Stimulated activated CD8-positive, alpha-beta memory T cell treated with anti-CD3 and anti-CD28 coated beads, Interleukin-12 subunit alpha, Interleukin-12 subunit beta, amount 100 ng/mL, for 1 hour (primary cell): ENCODE measurements at places on chromosomes 12 and 14.

DNA sequence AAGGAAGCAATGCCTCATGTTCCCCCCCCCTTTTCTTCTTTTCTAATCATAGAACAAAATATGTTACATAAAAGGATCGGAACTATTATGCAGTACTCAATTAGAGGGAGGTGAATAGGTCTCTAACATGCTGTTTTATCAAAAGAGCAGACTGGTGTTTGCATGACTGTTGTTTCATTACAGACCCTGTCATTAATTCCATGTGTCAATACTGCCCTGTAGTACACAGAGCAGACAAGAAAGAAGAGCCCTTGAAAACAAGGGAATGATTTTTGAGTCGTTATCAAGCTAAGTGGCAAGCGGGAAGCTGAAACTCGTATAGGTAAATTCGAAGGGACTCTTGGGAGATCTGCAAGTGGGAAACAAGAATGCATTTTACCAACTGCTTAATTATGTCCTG, 76.9 kb upstream of the TMEM263 start:
- DNase-seq: no peak

DNA sequence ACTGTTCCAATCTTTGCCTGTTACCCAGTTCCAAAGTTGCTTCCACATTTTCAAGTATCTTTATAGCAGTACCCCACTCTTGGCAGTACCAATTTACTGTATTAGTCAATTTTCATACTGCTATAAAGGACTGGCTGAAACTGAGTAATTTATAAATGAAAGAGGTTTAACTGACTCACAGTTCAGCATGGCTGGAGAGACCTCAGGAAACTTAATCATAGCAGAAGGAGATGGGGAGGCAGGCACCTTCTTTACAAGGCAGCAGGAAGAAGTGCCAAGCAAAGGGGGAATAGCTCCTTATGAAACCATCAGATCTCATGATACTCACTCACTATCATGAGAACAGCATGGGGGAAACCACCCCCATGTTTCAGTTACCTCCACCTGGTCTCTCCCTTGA, 215.0 kb downstream of the SNAPC1 start:
- no peak for DNase-seq

- no peak for DNase-seq
These were observed 97.2 kb downstream of the PCNX1 start for GRCh38 chr14:71004481-71004880.

DNA sequence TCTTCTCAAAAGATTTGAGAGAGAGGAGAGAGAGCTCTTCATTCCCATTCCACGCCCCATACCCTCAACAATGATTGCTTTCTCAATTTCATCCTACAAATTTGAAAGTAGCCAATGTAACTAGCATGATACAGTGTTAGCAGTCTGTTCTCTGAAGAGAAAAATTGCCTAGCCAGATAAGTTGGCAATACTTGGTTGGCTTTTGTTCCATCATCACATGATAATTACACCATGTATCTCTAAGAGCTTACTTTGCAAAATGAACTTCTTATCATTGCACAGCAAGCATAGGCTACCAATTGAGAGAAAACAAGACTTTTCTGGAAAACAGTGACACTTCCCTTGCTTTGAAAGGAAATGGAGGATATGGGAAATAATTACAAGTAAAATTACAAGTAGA, 68.9 kb downstream of the FSCB start:
- no peak for DNase-seq

DNA sequence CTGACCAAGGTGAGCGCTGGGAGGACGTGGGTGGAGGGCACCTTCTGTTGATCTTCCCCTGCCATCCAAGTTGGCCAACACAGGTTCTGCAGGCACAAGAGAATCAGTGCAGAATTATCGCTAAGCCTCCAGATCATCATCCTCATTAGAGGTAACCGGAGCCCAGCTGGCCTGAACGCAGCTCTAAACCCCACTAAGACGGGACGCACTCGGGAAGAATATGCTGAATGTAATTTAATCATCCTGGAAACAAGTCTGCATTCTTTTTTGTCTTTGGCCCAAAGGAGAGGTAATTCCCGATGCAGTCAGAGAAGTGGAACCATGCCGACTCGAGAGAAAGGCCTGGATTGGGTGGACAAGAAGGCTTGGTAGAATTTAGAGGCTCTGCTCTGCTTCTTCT, 111.0 kb upstream of the GSC start:
- no peak for DNase-seq

DNA sequence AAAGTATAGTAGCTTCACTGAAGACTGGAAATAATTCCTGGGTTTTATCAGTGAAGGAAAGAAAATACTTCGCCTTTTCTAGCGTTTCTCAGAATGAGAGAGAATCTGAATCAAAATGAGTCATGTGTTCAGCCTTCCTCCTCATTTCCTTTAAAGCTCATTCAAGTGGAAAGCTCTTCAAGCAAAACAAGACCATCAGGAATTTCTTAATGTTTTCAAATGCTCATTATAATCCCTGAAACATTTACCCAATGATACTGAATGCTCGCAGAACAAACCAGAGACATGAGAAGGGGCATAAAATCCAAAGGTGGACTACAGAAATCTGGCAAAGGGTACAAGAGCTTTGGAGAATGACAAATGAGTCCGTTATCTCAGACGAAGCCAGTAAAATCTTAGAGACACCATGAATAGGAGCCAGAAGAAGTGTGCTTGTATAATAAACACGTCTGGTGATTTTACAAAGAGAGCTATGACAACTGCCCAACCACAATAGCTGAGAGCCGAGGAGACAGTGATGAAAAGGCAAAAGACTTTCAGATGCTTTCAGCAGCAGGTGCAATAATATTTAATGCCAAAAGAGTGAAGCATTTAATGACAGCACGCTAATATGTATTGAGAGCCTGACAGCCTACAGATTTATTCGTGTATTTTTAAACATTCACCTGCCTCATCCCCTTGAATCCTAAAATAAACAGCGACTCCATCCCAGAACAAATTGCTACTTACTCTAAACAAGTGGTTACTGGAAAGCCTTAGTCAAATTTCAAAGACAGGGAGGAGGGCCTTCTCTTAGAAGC, 19.0 kb downstream of the SPRING1 start:
- DNase-seq: no peak

DNA sequence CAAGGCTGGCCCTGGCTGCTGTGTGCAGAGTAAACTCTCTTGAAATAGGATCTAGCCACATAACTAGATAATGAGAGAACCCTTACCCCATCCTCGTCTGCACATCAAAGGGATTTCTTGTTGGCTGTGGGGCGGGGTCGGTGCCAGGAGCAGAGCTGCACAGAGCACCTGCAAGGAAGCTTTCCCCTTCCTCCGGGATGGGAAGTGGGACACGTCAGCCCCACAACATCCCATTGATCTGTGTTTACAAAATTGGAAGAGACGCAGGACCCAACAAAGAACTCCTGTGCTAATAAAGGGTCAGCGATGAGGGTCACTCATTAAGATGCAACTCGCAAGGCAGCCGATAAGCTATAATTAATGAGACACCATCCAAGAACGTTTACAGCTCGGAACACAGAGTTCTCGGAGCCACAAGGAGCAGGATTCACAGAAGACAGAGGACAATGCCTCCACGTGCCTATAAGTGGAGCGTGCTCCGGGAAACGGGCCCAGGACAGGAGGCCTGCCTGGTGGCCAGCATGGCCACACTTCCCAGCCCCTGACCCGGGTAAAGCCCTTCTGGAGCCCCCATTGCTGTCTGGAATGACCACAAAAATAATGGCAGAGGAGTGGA, 171.5 kb downstream of the SLC15A4 start:
- DNase-seq: no peak

- no peak for DNase-seq
These were observed 870 bp upstream of the HOXC13 start for GRCh38 chr12:53937596-53938325.

DNA sequence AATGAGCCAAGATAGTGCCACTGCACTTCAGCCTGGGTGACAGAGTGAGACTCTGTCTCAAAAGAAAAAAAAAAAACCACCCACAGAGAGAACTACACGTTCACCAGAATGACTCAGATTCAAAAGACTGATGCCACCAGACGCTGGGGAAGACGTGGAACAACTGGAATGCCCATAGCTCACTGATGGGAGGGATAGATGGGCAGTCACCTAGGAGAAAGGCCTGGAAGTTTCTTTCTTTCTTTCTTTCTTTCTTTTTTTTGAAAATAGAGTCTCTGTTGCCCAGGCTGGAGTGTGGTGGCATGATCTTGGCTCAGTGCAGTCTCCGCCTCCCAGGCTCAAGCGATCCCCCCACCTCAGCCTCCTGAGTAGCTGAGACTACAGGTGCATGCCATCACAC, 10.0 kb upstream of the KLC1 start:
- no peak for DNase-seq

- DNase-seq: no peak
These were observed 3.4 kb downstream of the RIMKLB start for GRCh38 chr12:8701046-8701660.

DNA sequence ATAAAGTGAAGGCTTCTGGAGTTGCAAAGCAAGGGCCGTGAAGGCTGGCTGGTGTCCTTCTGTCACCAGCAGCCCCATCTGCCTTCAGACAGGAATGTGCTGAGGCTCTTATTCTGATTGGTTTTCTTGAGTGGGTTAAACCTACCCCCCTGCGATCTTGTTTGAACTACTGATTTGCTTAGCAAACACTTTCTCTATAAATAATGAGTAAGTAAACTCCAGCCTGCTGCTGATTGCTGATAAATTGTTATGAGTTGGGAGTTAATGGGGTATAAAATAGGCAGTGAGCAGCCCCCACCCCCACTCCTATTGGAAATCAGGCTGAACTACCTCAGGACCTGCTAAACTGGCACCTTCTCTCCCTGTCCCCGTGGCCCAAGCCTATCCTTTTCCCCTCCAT, 146.1 kb upstream of the NOS1 start:
- no peak for DNase-seq

DNA sequence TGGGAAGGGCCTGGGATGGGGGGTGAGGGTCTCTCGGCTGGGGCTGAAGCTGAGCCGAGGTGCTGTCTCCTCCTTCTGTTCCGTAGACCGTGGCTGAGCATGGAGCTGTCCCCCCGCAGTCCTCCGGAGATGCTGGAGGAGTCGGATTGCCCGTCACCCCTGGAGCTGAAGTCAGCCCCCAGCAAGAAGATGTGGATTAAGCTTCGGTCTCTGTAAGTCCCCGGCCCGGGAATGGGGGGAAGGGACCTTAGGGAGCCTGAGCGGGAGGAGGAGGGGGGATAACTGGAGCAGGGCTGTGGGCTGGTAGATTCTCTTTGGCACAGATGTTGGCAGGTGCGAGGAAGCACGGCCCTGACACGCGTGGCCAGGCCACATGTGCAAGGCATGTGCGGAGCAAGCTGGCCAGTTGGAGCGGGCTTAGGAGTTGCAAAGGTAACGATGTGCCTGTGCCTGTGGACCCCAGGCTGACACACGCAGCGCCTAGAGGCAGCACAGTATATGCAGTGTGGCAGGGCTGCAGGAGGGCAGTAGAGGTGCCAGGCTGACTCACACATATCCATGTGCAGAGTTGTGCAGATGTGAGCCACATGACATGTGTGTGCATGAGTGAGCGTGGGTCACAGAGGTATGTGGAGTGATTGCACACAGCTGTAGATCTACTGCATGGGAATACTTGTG, 512 bp downstream of the PDE1B start:
- no peak for DNase-seq

GRCh38 chr12:122871851-122872780, 23.8 kb downstream of the VPS37B start:
- DNase-seq: no peak

DNA sequence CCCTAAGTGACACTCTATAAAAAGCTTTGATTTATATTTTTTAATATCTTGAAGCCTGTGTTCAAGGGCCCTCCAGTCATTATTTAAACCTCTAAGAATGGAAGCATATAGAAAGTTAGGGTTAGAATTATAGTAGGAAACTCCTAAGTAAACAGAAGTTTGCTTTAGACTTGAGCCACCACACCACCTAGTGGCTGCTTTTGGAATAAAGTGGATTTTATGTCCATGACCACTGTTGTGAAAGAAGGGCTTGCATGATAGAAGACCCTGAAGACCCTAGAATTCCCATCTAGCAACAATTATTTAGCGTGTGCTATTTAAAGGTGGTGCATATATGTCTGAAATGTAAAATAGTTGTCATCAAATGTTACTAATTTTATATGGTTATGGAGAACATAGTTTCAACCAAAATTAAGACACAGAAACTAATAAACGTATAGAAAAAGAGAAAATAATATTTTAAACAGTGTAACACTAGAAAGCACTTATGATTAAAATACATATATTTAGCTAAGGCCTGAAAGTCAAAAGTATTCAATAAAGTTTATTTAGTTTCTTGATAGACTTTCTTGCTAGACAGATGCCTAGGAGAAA, 21.3 kb downstream of the LRRIQ1 start:
- no peak for DNase-seq

- no peak for DNase-seq
These were observed 194.2 kb upstream of the ABCD2 start for GRCh38 chr12:39813776-39814175.

- DNase-seq: no peak
These were observed 216.1 kb downstream of the TMEM132D start for GRCh38 chr12:129687731-129688130.

DNA sequence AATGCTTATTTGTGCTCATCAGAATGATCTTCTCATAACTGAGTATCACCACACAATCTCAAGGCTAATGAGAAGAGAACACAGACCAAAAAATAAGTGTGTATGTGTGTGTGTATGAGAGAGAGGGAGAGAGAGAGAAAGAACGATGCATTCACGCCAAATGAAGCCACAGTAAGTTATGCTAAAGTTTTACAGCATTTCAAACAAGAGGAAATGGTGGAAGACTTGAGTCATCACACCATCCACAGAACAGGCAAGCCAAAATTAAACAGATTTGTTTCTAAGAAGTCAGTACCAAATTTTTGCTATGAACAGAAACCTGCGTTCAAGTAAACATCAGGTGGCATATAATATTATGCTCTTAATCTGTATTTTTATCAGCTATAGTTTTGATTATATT, 141.2 kb downstream of the MED13L start:
- no peak for DNase-seq

DNA sequence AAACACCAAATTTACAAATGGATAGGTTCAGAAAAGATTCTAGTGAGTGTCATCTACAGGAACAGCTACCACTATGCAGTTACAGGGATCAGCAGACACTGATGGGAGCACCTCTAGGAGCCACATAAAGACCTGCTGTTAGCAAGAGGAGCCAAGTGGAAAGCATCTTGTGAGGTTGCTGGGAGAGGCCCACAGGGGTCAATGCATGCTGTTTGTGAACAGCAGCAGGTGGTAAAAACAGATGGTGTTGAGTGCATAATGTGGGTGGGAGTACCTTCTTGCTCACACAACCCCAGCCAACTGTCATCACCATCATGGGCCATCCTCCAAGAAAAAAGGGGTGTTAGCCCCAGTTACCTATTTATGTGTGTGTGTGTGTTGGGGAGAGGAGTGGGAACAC, 215.2 kb upstream of the SSTR1 start:
- no peak for DNase-seq

DNA sequence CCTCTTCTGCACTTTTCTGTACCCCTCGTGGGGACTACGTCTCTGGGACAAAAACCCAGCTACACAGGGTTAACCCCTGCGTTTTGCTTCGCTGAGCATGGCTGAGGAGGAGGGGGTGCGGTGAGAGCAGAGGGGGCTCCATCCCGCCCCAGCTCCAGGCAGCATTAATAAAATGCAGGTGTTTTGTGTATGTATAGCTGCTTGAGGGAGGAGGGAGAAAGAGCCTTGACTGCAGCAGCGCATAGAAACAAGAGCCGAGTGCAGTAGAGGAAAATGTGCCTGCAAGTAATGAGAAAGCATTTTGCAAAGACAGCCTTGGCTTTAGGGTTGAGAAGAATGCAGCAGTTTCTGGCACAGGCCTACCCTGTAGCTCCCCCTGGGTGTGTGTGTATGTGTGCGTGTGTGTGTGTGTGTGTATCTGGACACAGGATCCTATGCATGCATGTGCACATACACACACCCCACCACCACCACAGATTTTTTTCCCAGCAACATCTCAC, 103.9 kb downstream of the ZFP36L1 start:
- DNase-seq: no peak
